ENCODE measurements at places on chromosomes 6 and 20.

DNA sequence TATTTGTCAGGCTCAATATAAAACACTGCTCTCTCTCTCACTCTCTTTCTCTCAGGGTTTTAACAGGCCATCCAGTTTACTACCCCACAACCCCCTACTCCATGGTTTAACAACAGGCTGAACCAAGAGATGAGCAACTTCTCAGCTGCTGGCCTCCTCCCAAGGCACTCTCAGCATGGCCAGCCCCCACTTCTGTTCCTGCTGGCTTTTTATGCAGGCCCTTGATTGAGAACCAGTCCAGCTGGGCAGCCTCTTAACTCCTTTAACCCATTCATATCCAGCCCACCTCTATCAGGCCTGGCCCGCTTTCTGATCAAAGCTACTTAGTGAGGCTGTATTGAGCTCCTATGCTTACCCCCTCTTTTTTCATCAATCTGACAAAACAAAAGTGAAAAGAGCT is 346.8 kb upstream of the POU3F2 start:
- DNase-seq = no peak

- DNase-seq = no peak
Measured at GRCh38 chr6:1250489-1251197, 61.3 kb upstream of the FOXQ1 start.

DNA sequence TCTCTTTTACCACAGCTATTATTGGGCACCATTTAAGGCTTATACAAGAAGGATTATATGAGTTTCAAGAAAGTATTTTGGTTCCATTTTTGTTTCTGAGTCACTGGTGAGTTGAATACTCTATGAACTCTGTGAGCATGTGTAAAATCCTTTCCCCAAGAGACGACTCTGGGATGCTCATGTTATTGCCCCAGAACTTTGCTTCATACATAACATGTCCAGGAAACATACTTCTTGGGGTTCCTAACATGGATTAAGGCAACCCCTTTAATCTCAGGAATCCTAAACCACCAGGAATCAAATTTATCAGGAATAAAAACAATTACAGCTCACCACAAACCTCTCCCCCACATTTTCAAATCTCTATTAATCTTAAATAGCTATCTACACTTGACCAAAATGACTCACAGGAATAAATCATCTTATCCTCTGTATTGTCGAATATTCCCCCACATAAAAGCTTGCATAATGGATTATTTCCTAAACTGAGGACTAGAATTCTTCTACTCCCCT is 117.5 kb upstream of the COL21A1 start:
- DNase-seq = no peak

DNA sequence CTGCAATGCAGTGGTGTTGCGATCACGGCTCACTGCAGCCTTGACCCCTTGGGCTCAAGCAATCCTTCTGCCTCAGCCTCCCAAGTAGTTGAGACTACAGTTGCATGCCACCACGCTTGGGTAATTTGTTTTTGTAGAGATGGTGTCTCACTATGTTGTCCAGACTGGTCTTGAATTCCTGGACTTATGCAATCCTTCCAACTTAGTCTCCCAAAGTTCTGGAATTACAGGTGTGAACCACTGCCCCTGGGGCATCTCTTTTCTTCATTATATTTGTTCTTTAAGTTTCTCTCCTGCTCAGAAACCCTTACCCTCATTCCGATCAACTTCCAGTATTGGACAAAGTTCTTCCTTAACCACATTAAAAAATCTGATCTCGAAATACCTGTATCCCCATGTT is 44.7 kb upstream of the DEK start:
- DNase-seq = no peak

DNA sequence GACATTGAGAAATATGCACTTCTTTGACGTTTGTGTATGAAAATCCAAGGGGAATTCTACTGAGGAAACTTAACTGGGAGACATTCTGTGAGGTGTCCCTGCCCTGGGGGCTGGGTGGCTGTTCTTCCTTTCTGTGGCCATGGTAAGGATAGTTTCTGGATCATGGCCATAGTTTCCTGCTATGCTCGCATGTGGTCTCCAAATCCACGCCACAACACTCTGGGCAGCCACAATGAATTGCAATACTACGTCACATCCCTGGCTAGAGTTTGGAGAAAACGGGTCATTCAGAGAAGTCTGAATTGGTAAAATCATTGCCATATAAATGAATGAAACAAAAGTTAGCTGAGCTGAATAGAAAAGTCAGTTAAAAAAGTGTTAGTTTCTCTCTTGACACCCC is 230.6 kb downstream of the UTRN start:
- no peak for DNase-seq

- DNase-seq = no peak
Measured at GRCh38 chr20:5890773-5891441, 59.4 kb downstream of the TRMT6 start.

GRCh38 chr6:164409309-164410009 is 899.9 kb downstream of the C6orf118 start:
- no peak for DNase-seq

GRCh38 chr20:48398506-48399449 is 429.0 kb downstream of the PREX1 start:
- no peak for DNase-seq

DNA sequence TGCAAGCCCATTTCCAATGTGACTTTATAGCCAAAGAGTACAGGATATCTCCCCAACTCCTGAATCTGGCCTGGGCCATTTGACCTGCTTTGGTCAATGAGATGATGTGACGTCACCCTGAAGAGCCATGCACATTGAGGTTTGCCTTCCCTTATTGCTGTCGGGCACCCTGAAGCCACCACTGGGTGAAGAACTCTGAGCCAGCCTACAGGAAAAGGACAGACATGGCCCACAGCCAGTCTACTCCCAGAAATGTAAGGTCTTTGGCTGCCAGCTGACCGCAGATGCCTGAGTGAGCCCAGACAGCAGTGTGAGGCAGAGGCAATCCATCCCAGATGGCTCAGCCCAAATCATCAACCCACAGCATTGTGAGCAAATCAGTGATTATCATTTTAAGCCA is 3.7 kb upstream of the SYNDIG1 start:
- DNase-seq = peak; percentile 61

DNA sequence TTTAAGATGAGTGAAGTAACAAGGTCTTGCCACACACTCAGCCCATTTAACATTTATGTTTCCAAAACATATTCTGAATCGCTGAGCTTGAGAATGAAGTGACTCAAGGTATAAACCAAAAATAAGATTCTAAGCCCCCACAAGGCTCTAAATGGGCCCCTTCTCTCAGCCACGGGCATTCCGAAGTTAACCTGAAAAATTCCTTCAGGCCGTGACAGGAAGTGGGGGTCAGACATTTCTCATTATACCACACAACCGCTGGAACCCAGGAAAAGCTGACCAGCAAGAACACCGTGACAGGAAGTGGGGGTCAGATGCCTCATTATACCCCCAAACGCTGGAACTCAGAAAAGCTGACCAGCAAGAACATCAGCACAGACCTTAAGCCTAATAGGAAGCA is 247.9 kb downstream of the ERMARD start:
- DNase-seq = no peak

DNA sequence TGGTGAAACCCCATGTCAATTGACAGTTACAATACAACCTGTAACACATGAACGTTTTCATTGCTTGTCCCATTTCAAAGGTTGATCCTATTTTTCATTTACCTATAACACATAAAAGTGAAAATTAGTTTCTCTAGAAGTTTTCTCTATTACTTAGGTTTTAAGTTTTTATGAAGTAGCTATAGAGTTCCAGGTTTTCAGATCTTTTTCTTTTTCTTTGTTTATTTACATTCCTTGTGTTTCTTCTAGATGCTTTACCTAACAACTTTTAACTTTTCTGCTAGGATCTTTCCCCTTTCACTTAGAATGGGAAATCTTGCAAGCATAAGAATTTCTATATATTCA is 232.6 kb downstream of the PLCB1 start:
- DNase-seq = no peak

- no peak for DNase-seq
Measured at GRCh38 chr6:123215211-123215610, 219.2 kb downstream of the CLVS2 start.

- DNase-seq = no peak
Measured at GRCh38 chr6:167330750-167331149, 5.9 kb downstream of the TTLL2 start.

- peak; percentile 67 for DNase-seq
Measured at GRCh38 chr6:167825332-167826229, 1.1 kb upstream of the AFDN start.

DNA sequence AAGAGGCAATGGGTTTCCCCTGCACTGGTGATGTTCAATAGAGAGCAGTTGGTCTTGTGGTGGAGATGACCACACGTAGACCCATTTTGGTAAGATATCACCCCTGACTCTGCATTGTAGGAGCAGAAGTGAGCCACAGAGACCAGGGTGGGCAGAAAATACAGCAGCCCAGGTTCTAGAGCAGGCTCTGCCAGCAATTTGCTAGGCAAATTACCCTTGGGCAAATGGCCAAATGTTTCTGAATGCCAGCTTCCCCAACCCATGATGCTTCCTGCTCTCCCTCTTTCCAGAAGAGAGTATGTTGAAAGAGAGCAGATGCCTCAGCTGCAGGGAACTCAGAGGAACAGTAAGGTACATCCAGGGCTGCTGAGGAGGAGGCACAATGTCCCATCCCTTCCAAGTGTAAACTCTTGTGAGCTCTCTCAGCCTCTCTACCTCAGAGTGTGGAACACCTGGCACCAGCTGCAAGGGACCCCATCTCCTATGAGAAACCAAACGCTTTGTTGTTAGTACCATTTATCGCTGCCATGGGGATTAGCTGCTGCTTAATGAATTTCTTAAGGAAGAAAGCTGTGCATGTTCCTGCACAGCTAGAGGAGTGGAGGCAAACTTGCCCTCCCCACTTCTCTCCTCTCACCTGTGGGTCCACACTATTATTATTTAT is 317.5 kb upstream of the MOCS1 start:
- no peak for DNase-seq

DNA sequence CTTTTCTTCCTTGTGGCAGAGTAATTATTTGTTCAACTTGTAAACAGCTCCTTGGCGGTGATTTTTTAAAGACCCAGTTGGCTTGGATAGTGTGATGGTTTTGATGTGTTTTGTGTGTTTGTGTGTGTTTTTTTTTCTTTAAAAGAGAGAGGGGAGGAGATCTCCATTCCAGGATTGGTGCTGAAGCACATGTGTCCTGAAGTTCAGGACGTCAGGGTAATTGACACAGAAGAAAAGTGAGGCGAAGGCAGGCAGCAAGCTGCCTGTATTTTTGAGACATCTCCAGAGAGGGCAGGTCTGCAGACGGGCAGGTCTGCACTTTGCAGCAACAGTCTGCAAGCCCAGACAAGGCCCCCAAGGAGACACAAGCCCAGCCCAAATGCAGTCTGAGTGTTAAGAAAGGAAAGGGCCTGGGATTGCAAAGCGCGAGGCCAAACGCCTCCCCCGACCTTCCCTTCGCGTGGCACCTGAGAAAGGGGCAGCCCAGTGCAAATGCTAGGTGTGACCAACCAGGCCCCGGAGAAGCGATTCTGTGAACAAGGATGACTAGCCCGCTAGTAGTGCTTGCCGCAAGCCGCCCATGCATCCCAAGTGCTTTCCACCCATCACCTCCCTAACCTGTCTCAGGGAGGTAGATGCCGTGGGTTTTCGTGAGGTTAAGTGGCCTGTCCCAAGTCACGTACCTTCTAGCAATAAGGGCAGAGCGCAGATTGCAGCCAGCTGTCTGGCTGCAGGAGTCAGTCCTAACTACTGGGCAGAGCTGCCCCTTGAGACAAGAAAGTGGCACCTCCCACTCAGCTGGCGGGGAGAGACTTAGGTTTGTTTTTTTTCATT is 230.5 kb downstream of the ZMYND8 start:
- DNase-seq = no peak

DNA sequence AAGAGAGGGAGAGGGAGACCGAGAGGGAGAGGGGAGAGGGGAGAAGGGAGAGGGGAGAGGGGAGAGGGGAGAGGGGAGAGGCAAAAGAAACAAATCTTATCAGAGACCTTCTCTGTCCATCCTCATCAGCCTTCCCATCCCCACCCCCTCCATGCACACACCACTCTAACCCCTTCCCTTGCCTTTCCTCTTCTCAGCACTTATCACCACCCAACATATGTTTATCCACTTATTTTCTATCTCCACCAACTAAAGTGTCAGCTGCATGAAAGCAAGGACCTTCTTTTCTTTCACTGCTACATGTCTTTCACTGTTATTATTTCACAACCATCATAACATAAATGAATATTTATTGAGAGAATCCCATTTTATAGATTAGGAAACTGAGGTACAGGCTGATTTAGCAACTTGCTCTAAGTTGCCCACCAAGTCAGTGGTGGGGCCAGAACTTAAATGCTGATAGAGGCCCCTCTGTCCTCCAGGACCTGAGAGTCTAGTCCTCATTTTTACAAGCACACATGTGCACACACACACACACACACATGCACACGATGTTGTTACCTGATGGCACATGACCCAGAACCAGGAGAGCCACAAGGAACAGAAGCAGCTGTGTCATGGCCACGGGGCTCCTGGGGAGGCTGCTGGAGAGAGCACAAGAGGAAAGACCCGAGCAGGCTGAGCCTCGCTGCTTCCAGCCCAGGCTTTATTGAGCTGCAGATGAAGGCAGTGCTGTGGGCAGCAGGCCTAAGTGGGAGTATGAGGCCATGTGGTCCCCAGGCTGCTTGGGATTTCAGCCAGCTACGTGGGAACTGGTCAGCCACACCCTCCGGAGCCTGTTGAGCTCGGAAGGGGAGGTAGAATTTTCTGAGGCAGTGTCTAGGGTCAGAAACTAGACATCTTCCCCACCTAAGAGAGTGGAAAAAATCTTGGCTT is 2.3 kb downstream of the DEFB124 start:
- peak; percentile 50 for DNase-seq

GRCh38 chr6:38542031-38542430 is 97.7 kb downstream of the BTBD9 start:
- no peak for DNase-seq

DNA sequence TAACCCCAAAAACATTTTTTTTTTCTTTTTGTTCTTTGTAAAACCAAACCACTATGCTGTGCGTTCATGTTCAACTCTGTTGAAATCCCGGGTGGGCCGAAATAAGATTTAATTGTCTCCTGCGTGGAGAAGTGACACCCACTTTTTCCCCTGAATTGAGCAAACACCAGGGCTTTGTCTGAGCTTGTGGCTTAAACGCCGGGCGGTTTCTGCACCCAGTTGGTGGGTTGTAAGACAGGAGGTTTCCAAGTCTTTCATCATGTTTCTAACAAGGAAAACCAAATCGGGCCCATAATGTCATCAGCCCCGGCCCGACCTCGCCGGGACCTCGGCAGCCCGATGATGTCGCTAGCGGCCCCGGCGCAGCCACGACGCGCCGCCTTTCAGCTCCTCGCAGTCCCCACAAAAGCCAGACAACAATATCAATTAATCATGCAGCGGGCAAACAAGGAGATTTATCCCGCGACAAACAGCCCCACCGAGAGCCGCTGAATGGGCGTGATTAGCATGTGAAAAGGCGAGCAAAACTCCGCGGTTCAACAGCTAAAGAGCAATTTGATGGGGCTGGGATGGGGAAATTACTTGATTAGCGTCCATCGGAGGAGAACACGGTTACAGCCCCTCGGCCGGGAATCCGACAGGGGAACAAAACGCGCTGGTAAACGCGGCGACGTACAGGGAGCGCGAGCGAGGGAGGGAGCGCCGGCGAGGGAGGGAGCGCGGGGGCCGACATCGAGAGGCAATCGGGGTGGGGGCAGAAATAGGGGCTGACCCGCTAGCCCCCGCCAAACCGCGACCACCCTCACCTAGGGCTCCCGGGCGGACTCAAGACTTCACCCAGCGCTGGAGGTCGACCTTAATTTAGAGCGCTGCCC is 5.3 kb downstream of the LINC00237 start:
- no peak for DNase-seq

- DNase-seq = no peak
Measured at GRCh38 chr6:130743175-130743574, 84.0 kb upstream of the SMLR1 start.

All from Right ventricle myocardium superior (tissue), 1 donor.